Hematopoietic multipotent progenitor cell treated with erythropoietin and hydrocortisone succinate and interleukin-3 and kit ligand, for 6 days (in vitro differentiated cells): ENCODE measurements at places on chromosomes 2 and 18.

DNA sequence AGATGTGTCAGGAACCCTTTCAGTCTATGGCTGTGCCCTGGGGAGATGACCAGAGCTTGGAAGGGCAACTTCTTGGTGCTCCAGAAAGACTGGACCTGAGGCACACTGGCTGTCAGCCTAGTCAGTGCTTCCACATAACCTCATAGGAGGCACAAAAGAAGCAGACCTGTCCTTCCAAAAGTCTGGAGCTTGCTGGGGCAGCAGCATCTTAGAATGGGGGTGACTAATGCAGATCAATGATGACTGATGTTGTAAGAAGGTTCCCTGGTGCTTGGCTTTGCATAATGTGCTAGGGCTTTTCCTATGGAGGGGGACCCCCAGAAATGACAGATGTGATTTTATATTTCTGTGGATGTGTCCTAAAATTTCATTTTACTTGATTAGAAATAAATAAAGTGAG is 255.7 kb upstream of the THUMPD2 start:
- DNase-seq: no peak

- no peak for DNase-seq
Observed at GRCh38 chr2:238925816-238926521, 78.1 kb downstream of the TWIST2 start.

DNA sequence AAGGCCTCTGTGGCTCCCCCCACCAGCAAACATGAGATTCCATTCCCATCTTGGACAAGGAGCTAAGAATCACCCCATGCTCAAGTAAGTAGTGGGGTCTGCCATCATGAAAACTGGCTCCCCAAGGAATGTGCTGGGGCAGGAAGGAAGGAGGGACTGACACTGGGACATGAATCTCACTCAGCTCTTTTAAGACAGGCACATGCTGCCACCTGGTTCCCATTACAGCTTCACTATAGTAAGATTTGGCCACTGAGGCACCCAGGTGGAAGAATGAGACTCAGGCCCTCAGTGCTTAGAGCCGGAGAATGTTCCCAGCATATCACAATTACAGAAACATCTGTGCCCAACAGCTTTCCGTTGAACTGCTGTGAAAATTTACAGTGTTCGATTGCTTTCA is 38.7 kb downstream of the OSR1 start:
- no peak for DNase-seq

- no peak for DNase-seq
Observed at GRCh38 chr2:152254976-152255375, 79.4 kb upstream of the STAM2 start.

GRCh38 chr2:138255670-138256069 is 245.9 kb upstream of the SPOPL start:
- DNase-seq: no peak

GRCh38 chr2:133171393-133172004 is 396.8 kb downstream of the NCKAP5 start:
- DNase-seq: peak; percentile 61

- DNase-seq: no peak
Observed at GRCh38 chr2:169707626-169708025, 13.4 kb downstream of the PHOSPHO2 start.

DNA sequence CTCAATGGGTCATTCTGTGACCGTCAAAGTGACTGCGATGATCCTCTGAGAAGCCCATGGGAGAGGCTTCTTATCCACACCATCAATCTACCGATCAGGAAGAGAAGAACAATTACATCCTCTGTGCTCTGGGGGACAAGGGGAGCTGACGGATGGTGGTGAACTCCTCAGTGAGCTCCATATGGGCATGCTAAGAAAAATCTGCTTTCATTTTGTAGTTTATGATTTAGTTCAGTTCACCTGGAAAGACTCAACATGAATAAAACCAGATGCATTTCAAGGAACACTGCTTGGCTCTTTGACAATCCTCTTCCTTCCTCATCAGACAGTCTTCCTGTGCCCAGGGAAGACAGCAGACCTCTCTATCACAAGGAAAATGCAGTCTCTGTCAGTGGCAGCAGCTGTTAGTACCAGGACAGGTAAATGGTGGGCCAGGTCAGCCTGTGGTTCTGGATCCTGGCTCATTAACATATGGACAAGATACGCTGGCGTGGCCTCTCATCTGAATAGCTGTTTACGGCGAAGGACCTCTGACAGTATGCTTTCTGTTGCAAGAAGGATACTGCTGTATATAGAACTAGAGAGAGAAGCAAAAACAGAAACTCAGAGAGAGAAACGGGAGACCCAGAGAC is 176.9 kb downstream of the BCL2 start:
- no peak for DNase-seq

DNA sequence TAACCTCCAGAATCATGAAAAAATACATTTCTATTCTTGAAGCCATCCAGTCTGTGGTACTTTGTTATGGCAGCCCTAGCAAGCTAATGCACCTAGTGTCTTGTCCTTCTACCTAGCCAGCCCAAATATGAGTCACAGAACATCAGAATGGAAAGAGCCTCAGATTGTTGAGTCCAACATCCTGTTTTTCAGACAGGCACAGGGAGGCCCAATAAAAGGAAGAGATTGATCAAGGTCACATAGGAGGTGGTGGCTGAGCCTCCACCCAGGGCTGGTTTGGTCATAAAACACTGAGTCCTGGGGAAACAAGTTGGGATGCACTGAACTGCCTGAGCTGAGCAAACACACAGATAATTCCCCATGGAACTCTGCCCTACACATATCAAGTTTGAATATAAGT is 195.5 kb downstream of the TTC32 start:
- no peak for DNase-seq

DNA sequence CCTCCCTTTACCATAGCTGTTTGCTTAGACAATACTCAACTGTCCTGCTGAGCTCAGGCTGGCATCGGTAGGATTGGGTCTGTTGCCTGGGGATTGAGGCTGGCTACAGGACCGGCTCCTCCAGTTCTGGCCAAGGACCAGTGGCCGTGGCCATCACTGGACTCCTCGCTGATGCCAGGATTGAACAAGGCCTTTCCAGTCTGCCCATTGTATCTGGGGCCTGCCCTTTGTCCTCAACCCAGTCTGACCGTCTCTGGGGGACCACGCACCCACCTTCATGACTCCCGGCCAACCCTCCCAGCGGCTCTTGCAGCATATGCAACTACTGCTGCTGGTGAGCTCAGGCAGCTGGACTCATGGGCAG is 28.7 kb downstream of the SH2D6 start:
- no peak for DNase-seq

DNA sequence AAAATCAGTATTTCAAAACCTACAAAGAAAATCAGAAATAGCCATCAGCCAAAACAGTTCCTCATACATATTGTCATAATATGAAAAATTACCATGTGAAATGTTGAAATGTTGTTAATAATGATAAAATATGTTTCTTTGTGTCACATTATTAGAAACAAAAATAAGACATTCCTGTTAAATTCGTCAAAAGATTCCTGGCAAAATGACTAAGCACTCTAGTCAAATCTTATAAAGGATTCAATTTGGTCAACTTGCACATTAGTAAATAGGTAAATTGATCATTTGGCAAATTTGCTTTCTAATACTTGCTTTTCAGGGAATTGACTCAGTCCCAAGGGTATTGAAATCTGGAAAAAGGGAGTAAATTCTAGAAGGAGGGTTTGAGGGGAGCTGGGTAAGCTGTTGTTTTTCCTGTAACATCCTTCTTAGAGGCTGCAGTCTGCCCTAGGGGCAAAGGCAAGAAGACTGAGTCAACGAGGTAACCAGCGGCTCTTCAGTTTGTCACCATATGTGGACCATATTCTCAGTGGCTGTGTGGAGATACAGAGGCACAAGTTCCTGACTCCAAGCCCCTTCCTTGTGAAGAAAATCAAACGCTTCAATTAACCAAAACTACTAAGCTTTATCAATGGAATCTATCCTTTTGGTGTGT is 482.3 kb downstream of the TNS1 start:
- DNase-seq: no peak

DNA sequence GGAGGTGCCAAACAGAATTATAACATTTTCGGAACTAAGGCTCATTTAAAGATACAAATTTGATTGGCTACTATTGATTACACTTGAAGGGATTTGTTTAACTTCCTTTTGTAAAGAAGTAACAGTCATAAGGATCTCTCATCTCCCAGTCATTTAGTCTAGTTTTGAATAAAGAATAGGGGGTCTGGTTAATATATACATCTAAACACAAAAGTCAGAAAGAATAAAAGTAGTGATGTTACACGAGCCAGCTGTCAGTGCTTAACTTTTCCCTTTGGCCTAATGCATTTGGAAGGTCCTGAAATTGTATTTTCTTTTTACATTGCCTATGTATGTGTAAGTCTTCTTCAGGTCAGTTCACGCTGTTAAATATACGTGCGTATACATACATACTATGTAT is 8.1 kb downstream of the SEPTIN2 start:
- DNase-seq: no peak
